Activated naive CD4-positive, alpha-beta T cell treated with anti-CD3 and anti-CD28 coated beads, Interleukin-2, amount 50 U/mL, for 16 hours (primary cell): ENCODE measurements at places on chromosomes 3 and 15.

DNA sequence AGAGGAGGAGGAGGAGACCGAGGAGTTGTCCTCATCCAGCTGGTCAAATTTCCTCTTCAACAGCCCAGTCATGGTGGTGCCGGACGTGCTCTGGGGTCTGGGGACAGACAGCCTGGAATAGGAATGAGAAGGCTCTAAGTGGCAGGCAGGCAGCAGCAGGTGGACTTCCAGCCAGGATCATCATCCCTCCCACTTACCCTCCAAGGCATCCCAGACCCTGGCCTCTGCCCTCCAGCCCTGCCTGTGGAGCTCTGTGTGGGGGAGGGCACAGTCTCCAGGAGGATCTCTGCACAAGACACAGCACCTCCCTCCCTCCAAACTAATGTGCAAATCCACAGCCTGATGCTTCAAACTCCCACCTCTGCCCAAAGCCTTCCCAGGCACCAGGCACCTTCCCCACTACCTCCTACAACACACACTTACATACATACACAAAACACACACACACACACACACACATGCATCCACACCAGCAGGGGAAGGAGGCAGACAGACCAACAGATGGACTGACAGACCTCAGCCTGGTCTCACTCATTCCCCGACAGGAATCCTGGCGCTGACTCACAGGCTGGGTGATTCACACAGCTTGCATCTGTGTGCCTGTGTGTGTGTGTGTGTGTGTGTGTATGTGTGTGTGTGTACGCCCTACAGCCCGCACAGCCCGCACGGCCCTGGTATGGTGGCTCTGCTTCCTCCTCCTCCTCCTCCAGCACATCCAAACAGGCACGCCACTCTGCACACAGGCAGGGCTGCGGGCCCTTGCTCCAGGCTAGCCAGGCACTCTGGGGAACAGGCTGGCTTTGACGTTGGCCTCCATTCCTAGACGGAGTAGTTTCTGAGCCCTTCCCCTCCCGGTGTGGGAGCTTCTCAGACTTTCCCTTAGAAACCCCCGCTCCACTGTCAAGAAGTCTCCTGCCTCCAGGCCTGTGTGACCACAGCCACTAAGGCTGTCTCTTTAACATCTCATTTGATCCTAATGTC, 6.5 kb downstream of the CSRNP1 start:
- DNase-seq = peak; percentile 79

DNA sequence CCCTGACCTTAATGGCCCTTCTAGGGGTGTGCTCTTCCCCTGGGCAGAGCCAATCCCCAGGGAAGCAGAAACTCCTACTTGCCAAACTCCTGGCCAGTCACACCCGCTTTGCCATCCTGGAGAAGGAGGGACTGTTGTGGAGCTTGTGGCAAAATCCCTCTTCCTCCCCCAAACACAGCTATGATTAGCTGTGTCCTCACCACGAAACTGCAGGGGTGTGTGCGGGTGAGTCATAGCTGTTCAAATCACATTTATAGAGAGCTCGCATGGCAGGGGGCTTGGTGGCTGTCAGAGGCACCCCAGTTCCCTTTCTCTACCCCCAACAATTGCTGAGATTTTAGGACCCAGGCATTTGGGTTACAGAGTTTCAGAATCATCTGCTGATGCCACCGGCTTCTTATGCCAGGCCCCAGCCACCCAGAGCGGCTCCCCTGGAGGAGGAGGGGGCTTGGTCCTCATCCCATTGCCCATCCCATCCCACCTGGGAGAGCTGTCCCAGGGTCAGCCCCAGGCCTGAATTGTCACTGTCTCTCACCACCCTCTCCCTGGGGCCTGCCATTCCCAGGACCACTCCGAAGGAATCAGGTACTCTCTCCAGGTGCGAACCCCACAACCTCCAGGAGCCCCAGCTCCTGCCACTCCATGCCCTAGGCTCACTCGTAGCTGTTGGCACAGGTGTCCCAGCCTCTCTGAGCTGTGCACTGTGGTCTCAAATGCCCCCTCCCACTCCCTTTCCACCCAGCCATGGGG, 28.8 kb upstream of the MAGEF1 start:
- DNase-seq = no peak

- no peak for DNase-seq
Observed at GRCh38 chr3:171200052-171200749, 173.7 kb upstream of the SLC2A2 start.

- no peak for DNase-seq
Observed at GRCh38 chr15:76844096-76844495, 61.0 kb downstream of the SCAPER start.
